ENCODE measurements at places on chromosomes 1 and 21.
A peak's percentile ranks its signal among the peaks of the same experiment; 100 is the strongest.

GRCh38 chr1:235067396-235068157 is 61.1 kb downstream of the TOMM20 start:
- peak; percentile 89 for DNase-seq

GRCh38 chr1:67773462-67773861 is 59.8 kb downstream of the GNG12 start:
- DNase-seq: no peak

DNA sequence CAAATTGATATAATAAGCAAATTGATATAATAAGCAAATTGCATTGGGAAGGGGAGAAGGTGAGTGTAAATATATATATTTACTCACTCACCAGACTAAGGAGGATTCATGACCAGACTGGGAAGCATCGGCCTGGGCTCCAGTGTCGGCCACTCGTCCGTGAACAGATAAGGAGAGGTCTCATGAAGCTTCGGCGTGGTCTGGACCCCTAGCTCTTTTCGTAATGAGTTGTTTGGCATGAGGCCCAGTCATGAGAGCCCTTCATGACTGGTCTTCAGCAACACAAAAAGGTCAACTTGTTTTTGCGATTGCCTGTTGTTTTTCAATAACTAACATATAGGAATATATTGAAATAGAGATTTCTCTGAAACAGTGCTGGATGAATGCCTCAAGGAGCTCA is 222.9 kb upstream of the KCNK2 start:
- no peak for DNase-seq

DNA sequence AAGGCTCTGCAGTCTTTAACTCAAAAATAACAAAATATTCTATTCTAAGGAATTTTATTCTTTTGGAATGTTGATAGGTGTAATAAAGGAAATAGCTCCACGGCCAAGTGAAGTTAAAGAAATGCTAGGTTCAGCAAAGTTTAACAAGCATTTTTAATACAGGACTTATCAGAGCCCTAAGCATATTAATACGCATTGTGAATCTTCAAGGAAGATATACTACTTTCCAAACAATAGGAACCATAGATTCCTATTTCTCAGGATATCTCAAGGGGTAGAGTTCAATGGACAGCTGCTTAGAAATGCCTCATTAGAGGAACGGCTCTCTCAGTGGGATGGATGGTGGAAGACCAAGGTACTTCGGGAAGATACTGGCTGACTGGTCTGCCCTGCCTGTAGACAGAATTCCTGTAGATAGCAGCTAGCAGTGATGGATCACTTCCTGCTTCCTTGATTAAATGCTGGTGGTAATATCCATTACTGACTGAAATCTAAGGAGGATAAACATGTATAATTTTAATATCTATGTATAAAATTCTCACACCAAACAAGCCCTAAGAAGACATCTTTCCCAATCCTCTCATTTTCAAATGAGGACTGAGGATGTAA is 8.1 kb upstream of the LRRC8C start:
- no peak for DNase-seq

GRCh38 chr1:211683396-211684297 is 8.2 kb upstream of the NEK2 start:
- DNase-seq: no peak

GRCh38 chr1:8002329-8002910 is 23.7 kb downstream of the ERRFI1 start:
- DNase-seq: no peak

DNA sequence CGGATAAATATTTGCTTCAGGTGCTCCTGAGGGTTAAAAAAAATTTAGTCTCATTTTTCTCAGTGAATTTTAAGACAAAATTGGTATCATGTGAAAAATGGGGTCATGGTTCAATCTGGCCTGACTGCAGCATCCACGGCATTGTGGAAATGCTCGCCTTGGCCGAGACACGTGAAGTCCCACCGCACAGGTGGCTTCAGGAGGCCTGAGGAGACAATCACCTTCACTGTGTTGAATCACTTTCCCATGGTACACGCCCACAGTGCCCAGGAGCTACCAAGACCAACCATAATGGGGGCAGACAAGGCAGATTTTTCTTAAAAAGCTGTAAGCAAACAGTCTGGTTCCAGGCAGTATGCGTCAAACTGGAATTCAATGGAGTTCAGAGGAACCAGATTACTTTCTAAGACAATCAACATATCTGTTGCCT is 11.0 kb upstream of the CPLANE2 start:
- no peak for DNase-seq

DNA sequence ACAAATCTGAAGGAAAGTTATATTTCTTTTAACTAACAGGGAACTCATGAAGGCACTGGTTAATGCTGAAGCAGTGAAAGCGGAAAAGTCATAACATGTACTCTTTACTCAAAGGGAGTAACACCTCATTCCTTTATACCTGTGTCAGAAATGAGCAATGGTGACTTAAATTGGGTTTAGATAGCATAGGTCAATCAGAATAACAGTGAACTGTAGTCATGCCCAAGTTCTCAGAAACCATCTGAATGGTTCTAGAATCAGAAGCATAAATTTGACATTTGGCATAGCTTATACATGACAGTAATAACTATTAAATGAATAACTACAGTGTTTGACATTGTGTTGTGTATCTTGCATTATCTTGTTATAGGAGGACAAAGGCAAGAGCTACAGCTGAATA is 382.0 kb downstream of the NUF2 start:
- DNase-seq: no peak

DNA sequence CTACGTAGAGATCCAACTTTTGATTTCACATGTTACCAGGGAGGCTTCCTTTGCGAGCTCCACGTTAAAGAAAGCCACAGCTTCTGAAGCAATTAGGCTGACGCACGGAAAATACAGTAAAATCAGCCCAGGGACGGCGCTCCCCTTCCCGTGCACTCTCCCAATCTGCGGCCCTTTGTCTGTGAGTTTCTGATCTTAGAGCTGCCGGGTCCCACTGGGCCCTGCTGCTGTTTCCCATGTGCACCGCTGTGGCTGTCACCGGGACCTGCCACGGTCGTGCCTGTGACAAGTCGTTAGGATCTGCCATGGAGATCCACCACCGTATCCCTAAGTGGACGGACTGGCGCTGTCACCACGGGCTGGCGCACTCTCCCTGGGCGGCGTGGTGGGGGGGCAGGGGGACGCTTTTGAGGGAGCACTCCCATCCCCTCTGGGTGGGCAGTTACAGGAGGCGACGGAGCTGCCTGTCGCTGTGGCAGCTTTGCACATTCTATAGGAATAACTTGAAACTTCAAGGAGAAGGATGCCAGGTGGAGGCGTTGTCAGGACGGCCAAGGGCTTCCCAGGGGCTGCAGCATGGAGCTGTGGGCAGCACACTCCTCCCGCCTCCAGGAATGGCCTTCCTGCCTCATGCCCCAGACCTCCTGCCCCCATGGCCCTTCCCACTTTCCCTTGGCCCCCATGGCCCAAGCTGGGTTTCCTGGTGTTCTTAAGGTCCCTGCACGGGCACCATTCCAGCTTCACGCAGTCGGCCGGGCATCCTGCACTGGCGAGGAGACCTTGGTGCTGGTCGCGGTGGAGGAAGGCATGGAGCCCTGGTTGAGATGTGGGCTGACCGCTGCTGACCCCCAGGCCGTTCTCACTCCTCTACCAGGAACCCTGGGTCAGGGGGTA is 85.1 kb downstream of the PRDM16 start:
- no peak for DNase-seq

GRCh38 chr1:81208441-81208840 is 592.3 kb upstream of the ADGRL2 start:
- peak; percentile 89 for DNase-seq

DNA sequence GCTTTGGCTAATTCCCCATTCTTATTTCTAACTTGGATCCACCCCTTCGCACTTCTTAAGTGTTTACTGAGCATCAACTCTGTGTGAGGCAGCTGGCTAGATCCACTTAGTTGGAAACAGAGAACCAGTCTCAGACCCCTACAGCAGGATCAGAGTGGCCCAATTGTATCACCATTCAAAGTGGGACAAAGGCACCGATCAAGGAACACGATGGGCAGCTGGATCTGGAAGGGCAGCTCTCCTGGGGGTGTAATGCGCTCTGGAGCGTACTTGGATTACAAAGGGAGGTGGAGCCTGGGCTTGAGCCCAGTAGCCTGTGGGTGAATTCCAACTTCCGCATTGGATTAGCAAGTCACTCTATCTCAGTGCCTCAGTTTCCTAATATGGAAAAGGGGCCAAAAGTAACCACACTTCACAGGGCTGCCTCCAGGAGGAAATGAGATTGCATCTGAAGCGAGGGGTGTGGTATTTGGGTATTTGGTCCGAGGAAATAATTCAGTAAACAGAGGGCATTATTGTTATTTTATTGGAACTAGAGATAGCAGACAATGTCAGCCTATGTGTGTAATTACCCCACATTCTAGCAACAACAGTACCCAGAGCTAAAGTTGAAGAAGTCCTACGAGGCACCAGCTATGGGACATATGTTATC is 11.9 kb downstream of the ECE1 start:
- DNase-seq: no peak

- DNase-seq: peak; percentile 50
Measured at GRCh38 chr1:3038113-3038551, 16.9 kb downstream of the ACTRT2 start.

DNA sequence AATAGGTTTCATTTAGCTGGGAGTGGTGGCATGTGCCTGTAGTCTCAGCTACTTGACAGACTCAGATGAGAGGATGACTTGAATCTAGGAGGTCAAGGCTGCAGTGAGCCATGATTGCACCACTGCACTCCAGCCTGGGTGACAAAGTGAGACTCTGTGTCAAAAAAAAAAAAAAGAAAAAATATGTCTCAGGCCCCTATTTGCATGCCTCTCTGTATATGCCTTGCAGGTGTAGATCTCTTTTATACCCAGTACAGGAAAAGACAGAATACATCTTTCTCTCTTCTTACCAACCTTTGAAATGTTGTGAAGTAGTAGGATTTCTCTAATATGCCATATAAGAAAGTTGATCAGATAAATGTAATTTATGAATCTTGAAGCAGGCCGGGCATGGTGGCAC is 6.4 kb downstream of the CNR2 start:
- no peak for DNase-seq

- DNase-seq: no peak
Measured at GRCh38 chr21:28823429-28823828, 169.2 kb downstream of the LTN1 start.

- no peak for DNase-seq
Measured at GRCh38 chr1:227166559-227166958, 151.7 kb downstream of the CDC42BPA start.

DNA sequence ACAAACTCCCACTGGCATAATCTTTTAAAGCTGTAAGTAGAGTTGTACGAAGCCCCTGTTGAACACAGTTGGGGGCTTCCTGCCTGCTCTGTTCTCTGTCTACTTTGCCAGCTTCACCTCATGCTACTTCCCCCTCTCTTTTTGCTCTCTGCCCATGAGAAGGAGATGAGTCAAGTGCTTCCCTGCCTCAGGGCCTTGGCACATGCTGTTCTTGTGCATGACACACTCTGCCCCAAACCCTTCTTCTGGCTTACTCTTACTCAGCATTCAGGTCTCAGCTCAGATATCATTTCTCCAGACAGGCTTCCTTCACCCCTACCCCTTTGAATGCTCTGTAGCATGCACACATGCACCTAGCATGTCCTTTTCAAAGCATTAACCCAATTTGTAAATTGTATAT is 208.8 kb downstream of the FOXD2 start:
- DNase-seq: peak; percentile 58

DNA sequence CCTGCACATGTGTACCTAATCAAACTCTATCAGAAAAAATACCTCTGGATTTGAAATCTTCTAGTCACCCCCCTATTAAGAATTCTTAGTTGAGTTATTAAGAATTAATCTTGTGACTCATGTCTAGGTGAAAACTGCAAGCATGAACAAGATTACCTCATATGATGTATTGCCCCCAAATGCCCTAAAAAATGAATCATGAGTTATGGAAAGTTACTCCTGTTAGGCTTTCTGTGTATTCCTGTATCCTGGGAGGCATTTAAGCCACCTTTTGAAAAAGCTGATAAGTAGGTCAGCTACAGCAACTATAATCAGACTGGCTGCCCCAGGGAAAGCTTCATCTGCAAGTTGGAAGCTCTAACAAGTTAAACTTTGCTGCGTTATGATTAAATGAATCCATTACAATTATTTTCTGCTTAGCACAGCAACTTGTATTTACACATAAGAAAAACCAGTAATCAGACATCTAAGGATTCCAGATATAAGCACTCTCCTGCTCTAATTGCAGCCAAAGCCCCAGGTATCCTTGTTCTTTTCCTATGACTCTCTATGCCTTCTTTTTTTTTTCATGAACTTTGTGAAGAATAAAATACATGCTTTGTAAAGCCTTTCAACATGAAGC is 147.7 kb downstream of the NTPCR start:
- DNase-seq: no peak

GRCh38 chr1:198848206-198848605 is 209.4 kb downstream of the PTPRC start:
- DNase-seq: no peak

DNA sequence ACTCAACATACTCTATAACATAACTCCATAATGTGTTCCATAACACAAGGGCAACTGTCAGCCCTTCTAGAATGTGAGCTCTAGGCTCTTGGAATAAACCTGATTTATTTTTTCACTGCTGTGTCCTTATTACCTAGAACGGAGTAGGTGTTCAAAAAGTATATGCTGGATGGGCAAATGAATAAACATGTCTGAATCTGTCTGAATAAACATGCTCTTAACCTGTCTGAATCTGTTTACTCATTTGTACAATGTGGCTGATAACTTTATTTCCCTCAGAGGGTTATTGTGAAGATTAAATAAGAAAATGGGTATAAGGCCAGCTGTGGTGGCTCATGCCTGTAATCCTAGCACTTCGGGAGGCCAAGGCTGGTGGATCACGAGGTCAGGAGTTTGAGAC is 42.3 kb downstream of the AZIN2 start:
- DNase-seq: no peak

- no peak for DNase-seq
Measured at GRCh38 chr1:60283690-60284089, 210.1 kb upstream of the C1orf87 start.

GRCh38 chr1:52142220-52143183 is 613 bp downstream of the ZFYVE9 start:
- no peak for DNase-seq

DNA sequence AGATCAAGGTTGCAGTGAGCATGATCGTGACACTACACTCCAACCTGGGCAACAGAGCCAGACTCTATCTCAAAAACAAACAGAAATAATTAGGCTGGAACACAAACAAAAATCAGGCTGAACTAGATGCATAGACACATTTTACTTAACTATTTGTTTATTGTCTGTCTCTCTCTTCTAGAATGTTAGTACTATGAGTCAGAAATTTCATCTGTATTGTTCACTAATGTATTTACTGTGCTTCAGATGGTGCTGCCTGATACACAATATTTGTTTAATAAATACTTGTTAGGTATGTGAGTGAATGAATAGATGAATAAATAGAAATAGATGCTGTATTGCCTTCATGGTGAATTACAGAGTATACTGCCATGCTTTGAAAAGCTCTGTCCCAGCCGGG is 6.0 kb upstream of the LIN28A start:
- DNase-seq: no peak
